ENCODE measurements at places on chromosomes 2 and 18.

- DNase-seq, result no peak
These were observed 68.9 kb downstream of the EPAS1 start for GRCh38 chr2:46365913-46366667.

DNA sequence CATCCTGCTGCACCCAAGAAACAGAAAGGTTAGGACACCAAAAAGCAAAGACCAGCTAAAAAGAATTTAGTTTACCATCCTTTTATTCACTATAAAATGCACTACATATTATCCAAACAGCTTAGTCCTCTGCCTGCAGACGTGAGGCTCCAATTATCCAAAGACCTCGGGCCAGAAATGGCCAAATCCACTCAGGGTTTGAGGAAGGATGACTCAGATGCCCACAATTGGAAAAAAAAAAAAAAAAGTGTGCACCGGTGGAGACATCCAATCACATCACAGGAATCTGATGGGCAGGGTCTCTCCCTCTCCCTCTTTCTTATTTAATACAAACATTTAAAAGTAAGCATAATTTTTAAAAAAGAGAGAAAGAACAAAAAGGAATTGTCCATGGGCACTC, 65.7 kb downstream of the TRABD2A start:
- no peak for DNase-seq

- no peak for DNase-seq
These were observed 327.6 kb upstream of the KCNJ3 start for GRCh38 chr2:154370873-154371272.

DNA sequence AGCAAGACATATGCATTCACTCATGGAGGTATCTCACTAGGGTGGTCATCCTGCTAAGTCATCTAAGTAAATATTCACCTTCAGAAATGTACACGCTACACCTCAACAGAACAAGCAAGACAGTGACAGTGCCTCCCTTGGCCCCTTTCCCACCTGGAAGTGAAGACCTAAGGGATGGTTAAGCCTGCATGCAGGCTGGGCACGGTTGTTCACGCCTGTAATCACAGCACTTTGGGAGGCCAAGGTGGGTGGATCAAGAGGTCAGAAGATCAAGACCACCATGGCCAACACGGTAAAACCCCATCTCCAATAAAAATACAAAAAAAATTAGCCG, 4.4 kb downstream of the LIMS2 start:
- DNase-seq, result no peak

DNA sequence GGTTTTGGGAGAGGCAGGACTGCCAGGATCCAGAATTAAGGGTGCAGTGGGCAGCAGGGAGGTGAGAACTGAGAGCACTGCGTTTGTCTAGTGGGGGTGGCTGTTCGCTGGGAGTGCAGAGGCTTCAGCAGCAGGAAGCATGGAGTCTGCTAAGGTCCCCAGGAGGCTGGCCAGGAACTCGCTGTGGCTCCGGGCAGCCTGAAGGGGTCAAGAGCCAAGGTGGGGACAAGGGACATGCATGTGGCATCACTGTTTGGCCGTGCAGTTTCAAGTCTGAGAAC, 43.2 kb upstream of the SEMA4C start:
- DNase-seq, result no peak

GRCh38 chr2:225165052-225165451, 122.8 kb upstream of the DOCK10 start:
- no peak for DNase-seq

GRCh38 chr2:162828545-162828944, 10.0 kb downstream of the KCNH7 start:
- no peak for DNase-seq

DNA sequence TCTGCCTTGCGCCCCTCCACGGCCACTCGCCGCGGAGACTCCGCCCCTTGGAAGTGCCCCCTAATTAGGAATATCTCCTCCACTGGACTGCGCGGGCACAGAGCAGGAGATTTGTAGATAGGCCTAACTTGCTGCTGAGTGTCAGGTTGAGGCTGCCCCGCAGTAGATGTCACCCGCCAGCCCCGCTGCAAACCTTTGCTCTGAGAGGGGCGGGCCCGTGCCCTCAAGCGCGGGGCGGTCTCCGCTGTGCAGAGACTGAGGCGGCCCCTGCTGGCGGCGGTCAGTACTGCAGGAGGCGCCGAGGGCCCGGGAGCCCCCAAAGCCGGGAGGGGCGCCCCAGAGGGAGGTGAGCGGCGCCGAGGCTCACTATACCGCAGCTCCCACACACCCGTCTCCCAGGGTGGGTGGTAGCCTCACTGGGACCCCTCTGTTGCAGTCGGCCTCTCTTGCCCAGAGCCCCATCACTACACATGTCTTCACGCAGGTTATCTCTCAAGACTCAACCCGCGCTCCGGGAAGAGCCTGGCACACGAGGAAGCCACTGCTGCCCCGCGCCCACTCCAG, 2.9 kb upstream of the NEURL3 start:
- peak; percentile 73 for DNase-seq

GRCh38 chr2:70088598-70089219, 1.4 kb downstream of the PCBP1 start:
- DNase-seq, result no peak

DNA sequence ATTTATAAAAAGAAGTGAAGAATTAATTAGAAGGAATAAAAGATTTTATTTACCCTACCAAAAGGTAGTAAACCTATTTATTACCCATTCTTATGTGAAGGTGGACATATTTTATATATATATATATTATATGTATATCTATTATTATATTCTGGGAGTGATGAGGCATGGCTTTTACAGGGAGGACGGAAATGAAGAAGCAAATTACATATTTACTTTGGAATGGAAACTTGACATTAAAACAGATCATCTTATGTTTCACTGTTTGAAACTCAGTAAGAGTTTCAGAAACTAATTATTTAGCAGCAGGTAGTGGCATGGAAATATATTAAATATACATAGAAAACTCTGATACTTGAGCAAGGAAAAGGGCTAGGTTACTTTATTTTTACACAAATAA, 143.4 kb downstream of the LCLAT1 start:
- no peak for DNase-seq

GRCh38 chr18:34038086-34038485, 186.6 kb downstream of the NOL4 start:
- no peak for DNase-seq

- peak; percentile 39 for DNase-seq
These were observed 178.1 kb upstream of the PKDCC start for GRCh38 chr2:41869542-41870264.

GRCh38 chr2:236163471-236164200, 4.5 kb downstream of the GBX2 start:
- DNase-seq, result no peak

- DNase-seq, result no peak
These were observed 176.8 kb downstream of the LOXHD1 start for GRCh38 chr18:46480226-46480625.

DNA sequence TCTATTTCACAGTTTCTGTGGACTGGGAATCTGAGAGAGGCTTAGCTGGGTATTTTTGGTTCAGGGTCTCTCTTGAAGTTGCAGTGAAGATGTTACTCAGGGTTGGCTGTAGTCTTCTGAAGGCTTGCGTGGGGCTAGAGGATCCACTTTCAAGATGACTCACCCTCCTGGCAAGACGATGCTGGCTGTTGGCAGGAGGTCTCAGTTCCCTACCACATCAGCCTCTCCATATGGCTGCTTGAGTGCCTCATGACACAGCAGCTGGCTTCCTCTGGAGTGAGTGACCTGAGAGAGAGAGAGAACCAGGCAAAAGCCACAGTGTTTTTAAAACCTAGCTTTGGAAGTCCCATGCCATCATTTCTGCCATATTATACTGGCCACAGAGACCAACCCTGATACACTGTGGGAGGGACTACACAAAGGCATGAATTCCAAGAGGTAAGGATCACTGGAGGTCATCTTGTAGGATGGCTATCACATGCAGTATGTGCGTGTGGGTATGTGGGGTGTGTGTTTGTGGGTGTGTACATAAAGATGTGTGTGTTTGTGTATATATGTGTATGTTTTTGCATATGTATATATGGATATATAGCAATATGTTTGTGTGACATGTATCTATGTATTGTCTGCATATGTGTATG, 25.1 kb downstream of the DNPEP start:
- no peak for DNase-seq

DNA sequence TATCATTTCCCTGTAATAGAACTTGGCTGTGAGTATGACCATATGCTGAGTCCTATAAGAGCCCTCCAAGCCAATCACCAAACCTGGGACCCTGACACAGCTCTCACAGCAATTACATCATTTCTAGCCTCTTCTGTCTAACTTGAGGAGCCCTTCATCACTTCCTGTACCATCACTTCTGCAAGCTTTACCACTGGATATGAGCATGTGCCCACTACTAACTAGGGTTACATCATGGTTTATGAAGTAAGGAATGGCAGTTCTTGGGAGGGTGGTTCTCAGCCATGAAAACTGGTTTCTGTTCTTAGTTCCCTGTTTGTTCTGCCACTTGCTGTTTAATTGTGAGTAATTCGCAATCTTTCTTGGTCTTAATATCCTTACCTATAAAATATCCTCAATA, 31.0 kb upstream of the EPB41L3 start:
- DNase-seq, result no peak

- no peak for DNase-seq
These were observed 255.3 kb downstream of the VAPA start for GRCh38 chr18:10169064-10169562.

GRCh38 chr18:43588838-43589237, 311.5 kb upstream of the SYT4 start:
- no peak for DNase-seq
